ENCODE measurements at places on chromosomes 6 and 20.

DNA sequence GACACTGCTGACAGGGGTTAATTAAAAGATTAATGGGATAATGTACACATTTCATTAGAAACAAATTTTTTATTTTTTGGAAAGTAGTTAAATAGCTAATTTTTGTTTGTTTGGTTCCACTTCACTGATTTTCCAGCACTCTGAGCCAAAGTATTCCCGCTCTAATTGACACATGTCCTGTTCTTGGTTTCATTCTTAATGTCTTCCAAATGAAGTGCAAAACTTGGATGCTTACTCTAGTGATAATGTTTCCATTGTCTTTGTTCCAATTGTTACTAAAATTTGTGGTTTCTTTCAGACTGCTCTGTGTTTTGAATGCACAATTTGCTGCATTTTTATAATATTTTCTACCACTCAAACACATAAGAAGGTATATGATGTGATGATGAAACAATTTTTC lies 794.3 kb downstream of the PHF3 start:
- no peak for DNase-seq

- DNase-seq: no peak
Measured at GRCh38 chr6:11711003-11711983, 67.3 kb downstream of the ADTRP start.

DNA sequence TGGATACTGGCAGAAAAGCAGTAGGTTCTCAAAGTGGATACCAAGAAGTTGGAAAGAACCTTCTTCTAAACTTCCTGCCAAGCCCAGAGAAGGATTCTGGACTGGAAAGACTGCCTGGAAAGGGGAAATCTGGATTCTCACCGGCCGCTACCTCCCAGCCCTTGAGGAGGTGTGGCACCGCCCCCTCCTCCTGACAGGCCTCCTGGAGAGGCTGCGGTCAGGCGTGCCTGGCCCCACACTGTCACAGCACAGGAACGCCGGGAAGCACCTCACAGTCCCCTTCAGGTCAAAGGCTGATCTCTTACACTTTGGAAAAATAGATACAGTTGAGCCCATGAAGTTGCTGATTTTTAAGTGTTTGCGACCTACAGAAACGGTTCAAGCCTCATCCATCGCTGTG lies 16.3 kb upstream of the PDE10A start:
- no peak for DNase-seq

DNA sequence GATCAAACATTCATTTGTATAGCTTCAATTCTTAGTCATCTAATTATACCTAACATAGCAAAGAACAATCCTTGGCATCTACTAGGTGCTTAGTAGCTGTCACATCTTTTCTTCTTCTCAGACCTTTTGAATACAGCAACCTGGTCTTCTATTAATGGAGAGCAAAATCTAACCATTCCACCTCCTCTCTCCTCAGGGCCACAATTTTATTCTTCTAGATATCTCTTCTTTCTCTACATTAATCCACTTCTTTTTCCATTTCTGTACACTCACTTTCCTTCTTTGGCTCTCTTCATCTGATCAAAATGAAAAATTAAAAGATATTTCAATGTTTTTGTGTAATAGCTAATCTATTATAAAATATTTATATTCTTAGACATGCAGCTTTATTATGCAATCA lies 9.0 kb upstream of the HLA-DOA start:
- DNase-seq: no peak

DNA sequence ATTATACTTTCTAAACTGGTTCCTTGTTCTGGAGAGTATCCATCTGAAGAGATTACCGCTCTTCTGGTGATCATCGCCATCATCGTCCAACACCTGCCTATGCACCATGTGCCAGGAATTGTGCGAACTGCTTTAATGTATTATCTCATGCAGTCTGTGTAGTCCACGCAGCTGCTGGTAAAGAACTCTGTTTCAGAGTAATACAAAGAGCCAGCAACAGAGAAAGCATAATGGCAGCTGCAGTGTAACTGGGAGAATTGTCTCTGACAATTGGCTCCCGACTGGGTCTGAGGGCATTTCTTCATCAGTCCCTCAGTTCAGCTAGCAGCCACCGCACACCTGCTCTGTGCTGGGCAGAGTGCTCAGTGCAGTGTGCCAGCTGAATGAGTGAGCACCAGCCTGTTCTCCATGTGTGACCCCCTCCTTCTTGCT lies 383.4 kb downstream of the GRIK2 start:
- DNase-seq: no peak

DNA sequence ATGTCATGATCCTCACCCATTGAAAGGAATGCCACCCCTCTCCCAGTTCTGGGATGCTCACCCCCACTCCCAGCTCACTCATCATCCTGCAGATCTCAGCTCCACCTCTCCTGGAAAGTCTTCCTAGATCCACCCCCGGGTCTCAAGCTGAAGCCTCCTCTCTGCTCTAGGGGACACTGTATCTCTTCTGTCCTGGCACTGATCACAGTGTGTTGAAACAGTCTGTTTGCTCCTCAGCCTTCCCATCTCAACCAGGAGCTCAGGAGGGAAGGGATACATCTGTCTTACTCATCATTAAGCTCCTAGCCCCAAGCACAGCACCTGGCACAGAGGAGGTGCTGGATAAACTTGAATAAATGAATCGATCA lies 80.1 kb downstream of the MRPL14 start:
- DNase-seq: no peak

DNA sequence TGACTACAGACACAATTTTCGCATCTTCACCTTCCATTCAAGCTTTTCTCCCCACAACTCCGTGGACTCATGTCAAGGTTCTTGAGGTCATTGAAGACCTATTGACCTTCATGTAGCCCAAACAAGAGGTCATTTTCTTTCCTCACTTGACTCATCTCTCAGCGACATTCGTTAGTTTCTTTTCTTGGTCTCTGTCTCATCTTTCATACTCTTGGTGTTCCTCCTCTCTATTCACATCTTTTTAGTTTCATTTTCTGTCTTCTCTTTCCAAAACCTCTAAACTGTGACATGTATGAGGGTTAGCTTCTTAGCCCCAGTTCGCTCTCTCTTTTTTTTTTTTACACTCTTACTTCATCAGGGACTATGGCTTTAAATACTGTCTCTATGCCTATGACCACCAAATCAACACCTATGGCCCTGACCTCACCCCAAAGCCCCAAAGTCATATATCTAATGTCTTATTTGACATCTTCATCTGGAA lies 128.6 kb upstream of the BACH2 start:
- no peak for DNase-seq

- DNase-seq: no peak
Measured at GRCh38 chr20:56630086-56630493, 984 bp downstream of the TFAP2C start.

GRCh38 chr6:72783666-72784065 lies 161.8 kb downstream of the KCNQ5 start:
- no peak for DNase-seq

- DNase-seq: no peak
Measured at GRCh38 chr6:15621203-15622044, 41.4 kb downstream of the DTNBP1 start.

DNA sequence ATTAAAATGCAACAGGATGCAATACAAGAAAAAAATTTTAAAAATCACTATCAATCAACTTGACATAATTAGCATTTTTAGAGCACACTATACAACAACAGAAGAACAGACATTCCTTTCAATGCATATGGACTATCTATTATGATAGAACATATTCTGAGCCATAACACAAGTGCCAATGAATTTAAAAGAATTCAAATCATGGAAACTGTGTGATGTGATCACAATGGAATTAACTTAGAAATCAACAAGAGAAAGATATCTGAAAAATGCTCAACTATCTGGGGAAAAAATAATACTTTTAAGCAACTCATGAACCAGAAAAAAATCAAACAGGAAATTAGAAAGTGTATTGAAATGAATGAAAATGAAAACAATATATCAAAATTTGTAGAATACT lies 106.3 kb downstream of the ADTRP start:
- no peak for DNase-seq

- no peak for DNase-seq
Measured at GRCh38 chr6:25173951-25174474, 105.2 kb upstream of the CARMIL1 start.

DNA sequence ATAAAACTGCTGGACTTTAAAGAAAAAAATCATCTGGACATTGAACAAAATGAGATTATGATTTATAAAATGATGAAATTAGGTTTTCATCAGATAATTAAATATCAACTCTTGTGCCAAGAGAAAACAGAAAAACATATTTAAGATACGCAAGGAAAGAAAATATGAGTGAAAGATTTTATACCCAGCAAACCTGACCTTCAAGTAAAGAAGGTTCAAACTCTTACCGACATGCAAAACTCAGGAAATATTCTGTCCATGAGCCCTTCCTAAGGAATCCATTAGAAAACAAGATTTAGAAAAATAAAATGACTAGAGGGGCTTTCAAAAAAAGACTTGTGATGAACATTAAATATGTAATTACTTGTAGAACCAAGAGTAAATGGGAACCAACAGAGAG lies 257.2 kb upstream of the ARID1B start:
- no peak for DNase-seq

GRCh38 chr6:159134701-159135364 lies 34.4 kb upstream of the FNDC1 start:
- peak; percentile 42 for DNase-seq

DNA sequence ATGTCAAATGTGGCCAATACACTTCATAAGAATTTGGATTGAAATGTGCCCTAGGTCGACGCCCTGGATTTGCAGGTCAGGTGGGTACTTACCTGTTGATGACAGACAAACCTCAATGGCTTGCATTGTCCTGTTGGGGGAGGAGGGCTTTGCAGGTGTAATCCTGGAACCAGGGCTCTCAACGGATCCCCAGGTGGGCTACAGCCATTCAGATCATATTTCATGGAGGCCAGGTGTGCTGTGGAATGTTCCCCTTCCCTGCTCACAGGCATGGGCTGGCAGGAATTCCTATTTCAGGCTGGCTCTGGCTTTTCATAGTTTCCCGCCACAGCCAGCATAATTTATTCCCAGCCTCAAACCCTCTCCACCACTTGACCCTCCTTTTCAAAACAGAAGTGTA lies 254.7 kb downstream of the SMOC2 start:
- DNase-seq: no peak

DNA sequence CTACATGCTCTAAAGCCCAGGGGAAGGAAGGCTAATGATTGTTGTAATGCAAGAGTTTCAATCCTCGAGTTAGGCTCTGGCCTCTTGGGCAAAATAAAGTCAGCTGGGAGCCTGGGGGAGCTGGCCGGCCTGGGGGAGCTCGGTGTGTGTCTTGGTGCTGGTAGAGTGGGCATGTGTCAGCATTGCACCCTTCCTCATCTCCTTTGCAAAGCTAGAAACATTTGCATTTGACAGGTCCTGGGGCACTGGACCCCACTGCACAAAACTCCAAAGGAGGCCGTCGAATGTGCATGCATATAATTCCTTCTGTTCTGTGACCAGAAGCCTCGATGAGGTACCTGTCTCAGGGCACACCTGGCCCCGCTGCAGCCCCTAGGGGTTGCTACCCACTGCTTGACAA lies 74.6 kb upstream of the SLC22A23 start:
- no peak for DNase-seq

DNA sequence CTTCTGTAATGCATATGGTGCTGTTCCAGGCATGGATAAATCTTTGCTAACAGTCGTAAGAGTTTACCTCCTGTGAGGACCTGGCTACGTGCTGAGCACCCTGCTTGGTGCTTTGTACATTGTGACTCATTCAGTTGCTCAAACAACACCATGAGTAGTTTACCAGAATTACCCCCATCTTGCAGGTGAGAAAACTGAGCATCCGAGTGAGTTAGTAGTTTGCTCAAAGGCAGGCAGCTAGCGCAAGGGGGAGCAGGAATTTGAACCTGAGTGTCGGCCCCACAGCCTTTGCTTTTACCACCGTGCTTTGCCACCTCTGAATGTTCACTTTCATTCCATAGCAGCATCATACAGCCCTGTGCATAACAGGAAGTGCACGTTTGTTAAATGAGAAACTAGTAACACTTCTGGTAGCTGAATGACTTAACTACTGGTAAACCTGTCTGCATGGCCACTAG lies 121.9 kb downstream of the MTHFD1L start:
- no peak for DNase-seq

GRCh38 chr20:7449269-7449668 lies 491.0 kb downstream of the HAO1 start:
- DNase-seq: no peak

GRCh38 chr6:89501222-89501621 lies 68.3 kb downstream of the ANKRD6 start:
- DNase-seq: no peak

- no peak for DNase-seq
Measured at GRCh38 chr6:19159089-19159488, 678.1 kb upstream of the ID4 start.

GRCh38 chr6:52077180-52077884 lies 10.1 kb downstream of the PKHD1 start:
- DNase-seq: no peak

GRCh38 chr6:166556863-166557322 lies 29.6 kb downstream of the RAMACL start:
- peak; percentile 21 for DNase-seq

GRCh38 chr6:15413466-15414234 lies 167.8 kb downstream of the JARID2 start:
- no peak for DNase-seq

Measured in amygdala (tissue), 56 donors.